ENCODE measurements at places on chromosomes 7 and 10.

DNA sequence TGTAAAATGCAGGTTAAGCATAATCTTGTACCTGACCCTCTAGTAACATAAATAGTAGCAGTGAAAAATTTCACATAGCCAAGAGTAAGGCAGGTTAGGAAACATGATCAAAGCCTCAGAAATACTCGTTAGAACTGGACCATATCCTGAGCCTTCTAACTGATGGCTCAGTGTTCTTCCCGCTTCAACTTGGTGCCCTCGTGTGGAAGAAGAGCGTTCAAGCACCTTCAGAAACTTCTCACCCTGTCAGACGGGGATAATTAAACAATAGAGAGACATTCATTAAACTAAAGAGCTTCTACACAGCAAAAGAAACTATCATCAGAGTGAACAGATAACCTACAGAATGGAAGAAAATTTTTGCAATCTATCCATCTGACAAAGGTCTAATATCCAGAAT is 124.5 kb downstream of the MYOF start:
- no peak for DNase-seq

GRCh38 chr7:101557978-101558741 is 70.9 kb downstream of the MYL10 start:
- DNase-seq: no peak

- DNase-seq: no peak
These were observed 8.0 kb downstream of the PDGFA start for GRCh38 chr7:511476-512145.

DNA sequence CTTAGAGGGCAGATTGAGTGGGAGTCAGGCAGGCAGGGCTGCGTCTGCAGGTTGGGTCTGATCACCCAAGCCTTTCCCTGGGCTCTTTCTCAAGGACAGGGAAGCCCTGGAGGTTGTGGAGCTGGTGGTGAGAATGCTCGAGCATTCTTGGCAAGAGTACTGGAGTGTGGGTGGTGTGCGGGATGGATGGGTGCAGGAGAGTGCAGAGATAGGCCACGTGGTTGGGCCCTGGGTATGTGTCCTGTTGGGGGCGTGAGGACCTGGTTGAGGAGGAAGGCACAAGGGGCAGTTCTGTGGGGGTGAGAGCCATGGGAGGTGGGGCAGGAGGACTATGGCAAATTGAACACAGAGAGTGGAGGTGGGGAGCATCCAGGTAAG is 135.9 kb downstream of the PTPN20 start:
- DNase-seq: no peak

All from stimulated activated CD8-positive, alpha-beta memory T cell treated with anti-CD3 and anti-CD28 coated beads, Interleukin-2, amount 100 ng/mL, for 1 hour (primary cell).